ENCODE measurements at places on chromosomes 7 and 10.

DNA sequence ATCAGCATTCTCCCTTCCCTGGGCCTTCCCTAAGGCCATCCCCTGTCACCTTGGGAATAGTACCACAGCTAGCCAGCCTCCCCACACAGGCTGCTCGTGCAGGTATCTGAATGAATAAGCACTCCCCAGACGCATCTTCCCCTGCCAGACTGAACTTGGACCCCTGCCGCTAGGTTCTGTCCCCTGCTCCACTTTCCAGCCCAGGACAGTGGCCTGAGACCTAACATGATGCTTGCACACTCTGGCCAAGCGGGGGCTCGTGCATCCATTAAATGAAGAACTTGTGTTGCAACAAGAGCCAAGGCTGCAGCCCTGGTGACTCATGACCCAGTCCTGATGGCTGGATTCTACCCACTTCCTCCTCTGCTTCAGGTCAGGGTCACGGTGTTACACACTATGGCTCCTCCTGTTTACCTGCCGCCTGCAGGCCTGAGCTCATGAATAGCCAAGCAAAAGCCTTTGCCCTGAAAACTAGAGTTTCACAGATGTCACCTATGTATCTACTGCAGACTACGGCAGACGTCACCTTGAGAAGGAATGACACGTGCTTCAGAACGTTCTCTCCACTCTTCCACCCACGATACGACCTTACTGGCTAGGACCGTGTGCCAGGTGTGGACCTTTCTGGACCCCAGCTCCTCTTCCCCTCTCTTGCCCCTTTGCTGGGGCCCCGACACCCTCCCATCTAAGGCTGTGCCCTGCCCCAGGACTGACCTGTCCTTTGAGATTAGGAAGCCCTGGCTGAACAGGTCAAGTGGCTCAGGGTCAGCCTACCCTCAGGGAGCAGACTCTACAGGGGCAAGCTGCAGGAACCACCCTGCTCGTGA is 6.5 kb downstream of the ASB13 start:
- DNase-seq, result no peak

DNA sequence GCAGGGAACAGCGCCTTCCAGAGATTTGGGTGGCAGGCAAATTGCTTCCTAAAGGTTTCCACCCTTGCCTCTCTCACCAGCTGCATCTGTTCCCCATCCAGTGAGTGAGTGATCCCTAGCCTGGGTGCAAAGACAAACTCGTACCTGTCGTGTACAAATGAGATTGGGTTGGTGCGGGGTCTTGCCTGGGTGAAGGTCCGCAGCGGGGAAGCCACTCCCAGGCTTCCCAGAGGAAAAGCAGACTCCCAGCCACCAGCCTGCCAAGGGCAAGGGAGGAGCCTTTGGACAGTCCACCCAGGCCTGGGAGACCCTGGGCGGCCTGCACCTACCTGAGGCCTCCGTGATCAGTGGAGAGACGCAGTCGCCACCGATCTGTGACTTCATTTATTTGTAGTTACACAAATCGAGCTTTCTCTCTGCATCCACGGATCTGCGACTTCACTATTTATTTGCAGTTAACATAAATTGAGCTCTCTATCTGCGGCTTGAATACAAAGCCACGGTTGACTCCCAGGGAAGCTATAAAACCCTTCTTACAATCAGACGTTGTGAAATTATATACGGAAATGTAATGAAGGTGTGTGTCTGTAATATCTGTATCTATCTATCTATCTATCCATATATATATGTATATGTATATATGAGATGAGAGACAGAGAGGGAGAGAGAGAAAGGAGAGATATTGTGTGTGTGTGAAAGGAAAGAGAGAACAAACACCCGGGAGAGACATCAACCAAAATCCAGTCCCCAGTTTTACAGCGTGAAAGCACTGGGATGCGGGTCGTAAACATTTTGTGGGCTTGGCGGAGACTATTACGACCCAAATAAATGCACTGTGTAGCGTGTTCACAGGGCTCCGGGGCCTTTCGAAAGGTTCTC is 3.0 kb upstream of the HOXA7 start:
- no peak for DNase-seq

DNA sequence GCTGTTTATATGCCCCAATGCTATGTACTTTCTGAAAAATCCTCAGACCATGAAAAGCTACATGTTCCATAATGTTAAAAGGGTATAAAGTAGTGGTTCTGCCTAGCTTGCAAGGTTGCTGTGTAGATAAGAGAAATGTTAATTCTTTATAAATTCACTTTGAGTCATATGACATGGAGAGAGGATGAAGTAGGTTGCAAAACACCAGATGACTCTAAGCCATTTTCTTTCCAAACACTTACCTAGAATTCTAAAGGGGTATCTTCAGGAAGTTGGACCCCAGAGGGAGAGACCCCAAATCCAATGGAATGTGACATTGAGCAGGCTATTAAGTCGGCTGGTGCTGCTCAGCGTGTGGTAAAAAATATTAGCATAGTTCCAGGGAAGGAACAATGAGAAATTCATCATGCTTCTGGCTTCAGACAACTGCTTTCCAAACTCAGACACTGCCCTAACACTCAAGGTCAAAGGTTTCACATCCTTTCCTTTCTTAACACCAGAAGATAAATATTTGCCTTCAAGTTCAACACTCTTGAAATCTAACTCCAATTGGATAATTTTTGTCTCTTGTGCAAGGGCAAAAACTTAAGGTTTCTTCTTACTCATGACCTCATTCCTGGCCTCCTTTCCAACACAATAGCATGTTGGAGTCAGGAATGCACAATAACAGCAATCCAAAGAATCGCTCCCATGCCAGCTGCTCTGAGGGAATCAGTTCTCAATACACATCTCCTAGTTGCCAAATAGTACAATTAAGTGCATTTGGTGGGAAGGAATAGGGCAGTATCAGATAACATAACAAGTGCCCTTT is 100.7 kb upstream of the AFAP1L2 start:
- no peak for DNase-seq

GRCh38 chr10:88553116-88553752 is 29.9 kb downstream of the RNLS start:
- DNase-seq, result peak; percentile 74

DNA sequence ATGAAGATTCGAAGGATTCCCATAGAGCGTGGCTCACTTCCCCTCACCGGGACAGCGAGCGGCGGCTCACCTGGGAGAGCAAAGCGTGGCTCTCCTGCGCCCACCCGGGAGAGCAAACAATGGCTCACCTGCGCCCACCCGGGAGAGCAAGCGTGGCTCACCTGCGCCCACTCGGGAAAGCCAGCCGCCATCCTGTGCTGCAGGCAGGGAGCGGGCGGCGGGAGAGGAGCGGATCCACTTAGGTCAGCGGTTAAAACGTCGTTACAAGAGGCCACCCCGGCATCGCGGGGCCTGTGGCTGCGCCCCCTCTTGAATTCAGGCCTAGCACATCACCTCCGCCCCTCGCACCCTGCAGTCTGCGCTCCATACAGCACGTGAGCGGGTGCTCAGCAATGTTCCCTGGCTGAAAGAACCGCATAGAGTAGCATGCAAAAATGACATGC is 461 bp upstream of the FIGNL1 start:
- no peak for DNase-seq

GRCh38 chr7:69625238-69625637 is 27.0 kb downstream of the AUTS2 start:
- DNase-seq, result no peak

- peak; percentile 49 for DNase-seq
These were observed 4.9 kb downstream of the TMEM270 start for GRCh38 chr7:73865738-73866445.

GRCh38 chr10:67438605-67439304 is 257.2 kb downstream of the CTNNA3 start:
- DNase-seq, result peak; percentile 66

DNA sequence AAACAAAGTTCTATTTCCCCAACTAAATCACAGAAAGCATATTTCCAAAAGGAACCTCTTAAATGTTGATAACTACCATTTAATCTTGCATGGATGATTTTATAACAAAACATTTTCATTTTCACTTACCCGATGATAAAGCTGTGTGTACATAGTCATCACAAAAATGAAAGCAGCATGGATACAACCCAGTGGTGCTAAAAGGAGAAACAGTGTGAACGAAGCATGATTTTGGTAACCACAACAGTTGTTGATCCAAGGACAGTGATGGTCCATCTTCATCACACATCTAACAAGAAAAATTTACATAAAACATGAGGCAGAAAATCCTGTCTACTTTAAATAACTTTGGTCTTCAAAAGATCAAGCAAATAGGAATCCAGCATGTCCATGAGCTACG is 4.7 kb downstream of the ZDHHC6 start:
- DNase-seq, result no peak

DNA sequence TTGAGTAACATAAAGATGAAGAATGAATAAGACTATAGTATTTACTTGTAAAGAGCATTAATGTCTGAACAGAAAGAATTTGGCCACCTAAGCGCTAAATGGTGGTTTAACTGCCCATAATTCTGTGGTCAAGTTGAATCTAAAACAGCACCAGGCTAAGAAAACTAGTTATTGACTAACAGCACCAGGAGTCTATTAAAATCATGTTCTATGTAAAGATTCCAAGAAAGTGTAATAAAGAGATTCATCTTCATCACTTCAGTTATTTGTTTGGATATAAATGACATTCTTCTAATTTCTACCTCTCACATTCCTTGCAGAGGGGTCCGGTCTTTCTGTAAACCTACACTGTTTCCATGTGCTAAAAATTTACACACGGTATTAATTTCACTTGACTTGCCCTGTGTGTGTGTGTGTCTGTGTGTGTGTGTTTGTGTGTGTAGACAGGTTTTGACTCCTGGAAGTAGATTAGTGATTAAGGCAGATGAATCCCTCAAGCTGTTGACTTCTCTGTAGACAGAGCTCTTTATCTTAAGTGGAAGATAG is 84.4 kb downstream of the KLF6 start:
- peak; percentile 60 for DNase-seq
